ENCODE measurements at places on chromosomes 1 and 21.

DNA sequence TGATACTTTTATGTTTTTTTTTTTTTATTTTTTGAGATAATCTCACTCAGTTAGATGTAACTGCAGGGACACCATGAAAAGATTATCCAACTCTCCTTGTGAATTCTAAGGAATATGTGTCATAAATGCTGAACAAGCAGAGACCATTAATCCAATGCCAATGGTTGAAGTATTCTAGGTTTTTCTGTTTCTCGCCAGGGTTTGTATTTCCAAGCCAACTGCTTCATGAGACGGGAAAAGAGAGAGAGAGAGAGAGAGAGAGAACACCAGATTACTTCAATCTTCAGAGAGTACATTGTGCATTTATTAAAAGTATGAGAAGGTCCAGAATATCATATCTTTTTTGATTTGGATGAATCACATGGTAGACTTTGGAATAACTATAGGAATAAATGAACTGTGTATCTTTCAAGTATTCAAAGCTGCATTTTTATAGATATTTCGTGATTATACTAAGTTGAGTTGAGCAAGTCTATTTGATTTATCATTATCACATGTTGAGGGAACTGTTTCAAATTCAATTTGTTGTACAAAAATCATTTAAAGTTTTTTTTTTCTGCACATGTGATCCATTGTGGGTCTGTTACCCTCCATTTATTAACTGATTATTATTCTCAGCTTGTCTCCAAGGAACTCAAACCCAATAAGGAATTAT, 108.4 kb downstream of the PLA2G4A start:
- no peak for DNase-seq

- no peak for DNase-seq
These were observed 29.9 kb downstream of the FUBP1 start for GRCh38 chr1:77948841-77949424.

- no peak for DNase-seq
These were observed 777.0 kb downstream of the PLA2G4A start for GRCh38 chr1:187605736-187606135.

DNA sequence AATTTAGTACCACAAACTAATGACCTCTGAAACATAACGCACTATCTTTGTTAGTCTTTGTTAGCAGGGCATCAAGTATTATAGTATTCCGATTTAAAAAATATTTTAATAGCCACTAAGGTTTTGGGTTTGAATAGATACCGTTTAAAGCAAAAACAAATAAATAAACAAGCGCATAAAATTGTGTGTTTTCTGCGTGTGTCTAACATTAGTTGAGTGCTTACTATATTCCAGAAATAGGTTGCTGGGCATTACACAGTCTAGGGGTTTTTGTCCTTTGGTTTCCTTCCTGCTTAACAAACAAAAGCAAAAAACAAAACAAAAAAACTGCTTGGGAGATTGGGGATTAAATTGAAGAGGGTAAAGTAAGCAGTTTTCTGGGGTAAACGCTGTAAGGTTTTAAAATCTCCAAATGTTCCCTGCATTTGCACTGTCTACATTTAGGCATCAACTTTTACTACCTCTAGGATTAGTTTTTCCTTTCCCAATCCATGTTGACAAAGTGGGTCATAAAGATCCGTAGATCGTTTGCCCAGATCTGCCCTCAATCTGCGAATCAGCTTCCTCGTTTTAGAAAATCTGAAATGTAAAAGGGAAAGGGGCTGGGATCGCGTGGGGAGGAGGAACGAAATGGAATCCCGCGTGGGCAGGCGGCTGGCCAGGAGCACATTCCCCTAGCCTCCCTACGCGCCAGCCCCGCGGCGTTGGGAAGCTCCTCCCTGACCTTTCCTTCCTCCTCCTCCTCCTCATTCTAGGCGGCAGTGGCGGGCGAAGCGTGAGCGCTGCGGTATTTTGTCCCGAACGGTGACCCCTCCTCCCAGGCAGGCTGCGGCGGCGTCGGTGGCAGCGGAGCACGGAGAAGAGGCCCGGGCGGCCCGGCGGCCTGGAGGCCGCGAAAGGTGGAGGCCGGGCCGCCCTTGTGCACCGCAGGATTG, at the start of gene KCTD3:
TSS of gene KCTD3 (plus strand) at position 749 of the 935 bp plus-strand sequence. CDS start 382 bp downstream, outside the sequence.
- DNase-seq: peak; percentile 74

DNA sequence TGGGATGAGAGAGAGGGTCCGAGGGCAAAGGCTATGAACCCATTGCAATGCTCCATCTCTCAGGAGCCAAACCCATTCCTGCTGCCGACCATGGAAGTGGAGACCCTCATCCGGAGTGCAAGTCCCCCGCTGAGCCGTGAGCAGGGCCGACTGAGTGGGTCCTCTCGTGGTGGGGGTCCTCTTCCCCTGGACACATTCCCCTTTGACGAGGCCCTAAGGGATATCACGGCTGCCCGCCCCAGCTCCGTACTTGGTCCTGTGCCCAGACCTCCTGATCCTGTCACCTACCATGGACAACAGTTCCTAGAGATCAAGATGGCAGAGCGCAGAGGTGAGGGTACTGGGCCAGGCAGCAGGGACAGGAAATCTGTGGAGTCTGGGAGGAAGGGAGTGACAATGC, 11.0 kb downstream of the HYI start:
- no peak for DNase-seq

- DNase-seq: no peak
These were observed 77.9 kb downstream of the OMA1 start for GRCh38 chr1:58468612-58469011.

GRCh38 chr1:53340660-53341520, 13.0 kb upstream of the LRP8 start:
- DNase-seq: no peak

- no peak for DNase-seq
These were observed 110.4 kb downstream of the PPIAL4G start for GRCh38 chr1:148372731-148373130.

- DNase-seq: no peak
These were observed 33.6 kb downstream of the DISC1 start for GRCh38 chr1:231660198-231660597.

DNA sequence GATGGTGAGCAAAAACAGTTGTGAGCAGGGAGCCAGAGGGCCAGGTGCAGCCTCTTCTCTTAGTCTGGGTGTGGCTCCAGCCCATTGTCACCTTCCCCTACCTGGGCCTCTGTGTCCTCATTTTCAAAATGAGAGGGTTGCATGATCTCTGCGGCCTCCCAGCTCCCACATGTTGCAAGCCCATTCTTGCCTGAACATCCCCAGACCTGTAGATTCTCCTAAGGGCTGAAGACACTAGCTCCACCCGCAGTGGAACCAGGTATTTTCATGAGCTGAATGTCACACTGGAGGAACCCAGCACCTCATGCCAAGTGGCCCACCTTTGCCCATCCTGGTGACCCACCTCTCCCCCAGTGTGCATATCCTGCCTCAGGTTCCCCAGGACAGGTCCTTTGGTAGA, 12.3 kb downstream of the IKBKE start:
- DNase-seq: no peak

DNA sequence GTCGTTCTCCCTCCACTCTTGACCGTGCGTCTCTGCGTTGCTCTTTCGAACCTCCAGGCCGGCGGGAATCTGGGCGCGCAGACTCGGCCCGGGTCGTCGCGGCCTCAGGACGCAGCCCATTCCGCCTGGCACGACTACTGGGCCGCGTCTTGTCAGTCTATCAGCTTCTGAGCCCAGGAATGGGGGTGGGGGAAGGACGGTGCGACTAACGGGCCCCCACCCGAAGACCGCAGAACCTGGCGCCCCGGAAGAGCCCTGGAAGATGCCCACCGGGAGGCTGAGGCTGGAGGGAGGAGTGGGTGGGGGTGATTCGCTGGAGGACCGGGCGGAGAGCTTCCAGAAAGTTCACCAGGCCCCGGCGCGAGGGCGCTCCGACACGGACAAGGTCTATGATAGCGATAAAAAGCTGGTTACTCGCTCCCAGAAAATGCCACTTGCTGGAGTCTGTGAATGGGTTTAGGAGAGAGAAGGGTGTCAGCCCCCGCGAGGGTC, 1.7 kb upstream of the DMRTA2 start:
- no peak for DNase-seq

- no peak for DNase-seq
These were observed 36.3 kb downstream of the COQ8A start for GRCh38 chr1:226976276-226976977.

DNA sequence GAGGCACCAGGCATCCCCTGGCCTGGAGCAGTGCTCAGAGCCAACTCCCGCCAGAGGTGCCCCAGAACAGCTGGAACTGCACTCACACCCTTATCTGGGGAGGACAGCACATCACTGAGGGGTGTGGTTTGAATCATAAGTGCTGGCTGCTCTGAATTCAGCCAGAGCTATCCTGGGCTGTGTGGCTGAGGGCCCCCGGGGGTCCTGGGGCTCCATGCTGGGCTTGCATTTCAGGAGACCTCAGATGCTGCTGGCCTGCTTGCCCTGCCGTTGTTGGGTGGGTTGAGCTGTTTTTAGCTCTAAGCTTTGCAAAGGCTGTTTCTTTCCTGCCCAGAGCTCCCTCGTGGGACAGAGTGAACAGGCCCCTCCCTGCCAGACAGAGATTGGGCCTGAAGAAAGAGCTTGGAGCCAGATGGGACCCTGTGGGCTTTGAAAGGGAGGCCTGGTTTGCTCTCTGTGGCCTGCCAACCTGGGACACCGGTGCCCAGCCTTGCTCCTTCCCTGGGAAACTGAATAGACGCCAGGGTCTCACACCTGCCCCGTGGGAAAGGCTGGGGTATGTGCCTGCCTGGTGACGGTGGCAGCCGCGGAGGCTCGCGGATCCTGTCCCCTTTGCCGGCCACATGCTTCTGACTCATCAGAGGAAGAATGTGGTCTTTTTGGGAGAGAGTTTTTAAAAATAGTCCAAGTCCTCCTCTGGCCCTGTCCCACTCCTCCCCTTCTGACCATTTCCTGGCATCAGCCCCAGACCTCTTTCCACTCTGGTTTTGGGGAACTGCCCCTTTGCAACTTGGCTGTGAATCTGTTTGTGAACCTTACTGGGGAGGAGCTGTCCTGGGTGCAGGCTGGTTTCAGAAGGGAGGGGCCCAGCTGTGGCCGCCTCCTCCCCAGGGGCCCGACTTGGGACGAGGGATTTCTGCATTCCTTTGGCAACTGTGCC, 30.0 kb downstream of the ARHGEF10L start:
- DNase-seq: no peak

- no peak for DNase-seq
These were observed 92.0 kb downstream of the DIRAS3 start for GRCh38 chr1:67958472-67958871.

- DNase-seq: no peak
These were observed 6.9 kb upstream of the ANGPTL3 start for GRCh38 chr1:62590255-62590969.

DNA sequence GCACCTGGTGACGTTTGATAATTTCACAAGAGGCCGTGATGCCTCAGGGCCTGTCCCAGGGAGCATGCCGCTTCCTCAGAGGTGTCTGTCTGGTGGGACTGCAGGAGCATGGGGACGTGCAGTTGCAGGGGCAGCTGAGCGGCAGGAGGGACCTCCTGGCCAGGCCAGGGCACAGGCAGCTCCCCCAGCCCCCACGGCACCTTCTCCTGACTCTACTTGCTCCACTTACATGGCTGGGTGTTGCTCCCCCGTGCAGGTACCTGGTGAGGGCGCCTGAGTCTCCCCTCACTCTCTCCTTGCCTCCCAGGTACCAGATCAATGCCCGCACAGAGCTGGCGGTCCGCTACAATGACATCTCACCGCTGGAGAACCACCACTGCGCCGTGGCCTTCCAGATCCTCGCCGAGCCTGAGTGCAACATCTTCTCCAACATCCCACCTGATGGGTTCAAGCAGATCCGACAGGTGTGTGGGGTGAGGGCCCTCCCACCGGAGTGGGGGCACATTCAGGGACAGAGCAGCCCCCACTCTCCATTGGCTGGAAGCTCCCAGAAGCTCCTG, 108.4 kb downstream of the PDE9A start:
- DNase-seq: no peak

DNA sequence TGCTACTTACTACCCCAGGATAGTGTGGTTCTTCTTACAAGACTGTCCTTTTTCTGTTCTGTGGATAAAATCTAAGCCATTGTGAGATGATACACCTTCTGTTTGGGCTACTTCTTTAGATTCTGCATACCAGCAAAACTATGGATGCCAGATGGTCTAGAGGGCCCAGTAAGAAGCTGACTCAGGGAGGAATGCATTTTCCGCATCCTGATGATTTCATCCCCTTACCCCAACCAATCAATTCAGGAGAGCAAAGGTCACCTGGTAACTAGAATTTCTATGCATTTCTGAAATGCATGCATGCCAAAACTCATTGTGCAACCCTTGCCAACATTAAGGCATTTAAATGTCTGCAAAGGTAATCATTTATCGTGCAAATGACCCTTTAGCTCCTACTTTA, 285.7 kb upstream of the ZP4 start:
- DNase-seq: no peak

- no peak for DNase-seq
These were observed 172.4 kb downstream of the USH2A start for GRCh38 chr1:216250861-216251260.

- peak; percentile 35 for DNase-seq
These were observed at the start of gene SGIP1 for GRCh38 chr1:66533804-66534740. Gene SGIP1 (plus strand): TSS chr1:66534153. CDS start chr1:66534359, 206 bp downstream.

DNA sequence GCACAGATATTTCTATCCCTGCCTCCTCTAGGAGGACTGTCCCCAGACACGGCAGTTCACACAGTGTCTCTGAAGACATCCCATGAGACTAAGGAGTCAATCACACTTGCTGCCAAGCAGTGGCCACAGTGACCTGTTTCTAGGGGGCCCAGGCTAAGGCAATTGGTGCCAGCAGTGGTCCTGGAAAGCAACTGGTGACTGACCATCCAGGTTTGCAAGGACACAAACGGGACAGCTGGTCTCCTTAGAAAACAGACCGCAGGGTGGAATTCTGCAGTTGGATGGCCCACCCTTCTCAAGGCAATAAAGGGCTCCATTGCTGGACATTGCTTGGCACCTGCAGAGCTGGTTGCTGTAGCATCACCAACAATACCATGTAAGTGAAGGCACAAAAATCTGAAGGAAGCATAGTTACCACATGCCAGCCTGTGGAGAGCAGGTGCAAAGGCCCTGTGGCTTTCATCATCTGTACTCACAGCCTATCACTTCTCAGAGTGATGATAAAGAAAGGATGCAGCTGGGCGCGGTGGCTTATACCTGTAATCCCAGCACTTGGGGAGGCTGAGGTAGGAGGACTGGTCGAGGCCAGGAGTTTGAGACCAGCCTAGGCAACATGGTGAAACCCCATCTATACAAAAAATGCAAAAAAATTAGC, 81.5 kb downstream of the STUM start:
- no peak for DNase-seq

DNA sequence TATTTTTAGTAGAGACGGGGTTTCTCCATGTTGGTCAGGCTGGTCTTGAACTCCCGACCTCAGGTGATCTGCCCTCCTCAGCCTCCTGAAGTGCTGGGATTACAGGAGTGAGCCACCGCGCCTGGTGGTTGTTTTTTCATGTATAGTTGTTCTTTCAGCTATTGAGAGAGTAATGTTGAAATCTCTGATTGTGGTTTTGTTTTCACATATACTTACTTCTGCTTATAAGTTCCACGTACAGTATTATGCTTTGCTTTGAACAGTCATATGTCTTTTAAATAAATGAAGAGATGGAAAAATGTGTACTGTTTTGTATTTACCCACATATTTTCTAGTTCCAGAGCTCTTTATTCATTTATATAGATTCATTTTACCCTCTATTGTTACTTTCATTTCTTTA, 44.5 kb downstream of the MARK1 start:
- no peak for DNase-seq

All from GM13977 (cell line).